ENCODE measurements at places on chromosomes 3 and 15.

DNA sequence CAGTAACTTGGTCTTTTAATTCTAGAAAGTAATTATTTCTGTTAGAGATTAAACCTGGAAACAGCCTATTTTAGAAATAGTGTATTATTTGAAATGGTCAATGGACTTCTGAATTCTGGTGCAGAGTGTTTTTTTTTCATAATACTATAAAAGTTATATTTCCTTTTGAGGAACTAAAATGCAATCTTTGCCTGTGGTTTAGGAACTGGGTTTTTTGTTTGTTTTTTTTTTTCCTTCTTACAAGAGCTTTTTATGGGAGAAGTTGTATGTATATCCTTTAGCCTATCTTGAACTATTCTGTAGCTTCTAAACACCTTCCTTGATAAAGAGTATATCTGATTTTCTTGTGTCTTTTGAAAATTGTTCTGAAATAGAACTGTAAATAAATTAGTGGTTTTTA lies 88.3 kb downstream of the ARIH1 start:
- DNase-seq: no peak

DNA sequence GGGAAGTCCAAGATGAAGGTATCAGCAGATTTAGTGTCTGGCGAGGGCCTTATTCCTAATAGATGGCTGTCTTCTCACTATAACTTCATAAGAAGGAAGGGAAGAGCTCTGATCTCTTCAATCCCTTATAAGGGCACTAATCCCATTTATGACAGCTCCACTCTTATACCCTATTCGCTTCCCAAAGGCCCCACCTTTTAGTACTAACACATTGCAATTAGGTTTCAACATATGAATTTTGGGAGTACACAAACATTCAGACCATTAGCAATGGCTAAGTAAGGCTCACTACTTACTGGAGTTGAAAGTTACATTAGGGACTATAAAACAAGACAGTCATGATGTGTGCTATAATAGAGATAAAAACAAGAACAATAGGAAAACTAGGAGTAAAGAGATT lies 118.9 kb downstream of the NECTIN3 start:
- DNase-seq: no peak

DNA sequence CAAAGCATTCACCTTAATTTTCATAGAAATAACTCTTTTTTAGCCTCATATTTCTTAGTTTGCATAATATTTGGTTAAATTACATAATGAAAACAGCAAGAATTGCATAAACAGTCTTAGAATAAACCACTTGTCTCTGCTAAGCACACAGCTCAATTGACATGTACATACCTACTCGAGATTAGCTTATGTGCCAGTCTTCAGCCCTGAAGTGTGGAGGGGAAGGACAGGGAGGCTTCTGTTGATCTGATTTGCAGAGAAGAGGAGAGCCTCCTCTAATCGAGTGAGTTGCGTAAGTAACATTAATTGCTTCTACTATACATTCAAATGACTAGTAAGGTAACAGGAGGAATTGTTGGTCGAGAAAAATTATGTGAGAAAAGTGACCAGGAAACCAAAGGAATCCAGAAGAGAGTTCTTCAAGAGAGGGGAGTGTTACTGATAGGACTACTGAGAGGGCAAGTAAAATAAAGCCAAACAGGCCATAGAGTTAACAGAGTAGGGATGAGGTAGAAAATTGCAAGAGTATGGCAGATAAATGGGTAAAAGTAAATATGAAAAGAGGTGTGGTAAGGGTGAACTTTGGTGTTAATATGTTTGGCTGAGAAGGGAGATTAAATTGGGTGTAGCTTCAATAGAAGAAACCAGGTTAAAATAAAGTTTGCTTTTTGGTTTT lies 7.1 kb upstream of the GOLIM4 start:
- no peak for DNase-seq

GRCh38 chr3:161265916-161266571 lies 44.9 kb downstream of the NMD3 start:
- DNase-seq: no peak

- no peak for DNase-seq
Measured at GRCh38 chr3:185732782-185733181, 92.1 kb downstream of the IGF2BP2 start.

GRCh38 chr3:129794311-129795185 lies 99.0 kb downstream of the TMCC1 start:
- no peak for DNase-seq

GRCh38 chr3:191340966-191341365 lies 10.6 kb upstream of the UTS2B start:
- DNase-seq: no peak

- no peak for DNase-seq
Measured at GRCh38 chr3:97901313-97902248, 70.7 kb downstream of the RIOX2 start.

- DNase-seq: no peak
Measured at GRCh38 chr3:42719002-42719401, 16.4 kb upstream of the HHATL start.

DNA sequence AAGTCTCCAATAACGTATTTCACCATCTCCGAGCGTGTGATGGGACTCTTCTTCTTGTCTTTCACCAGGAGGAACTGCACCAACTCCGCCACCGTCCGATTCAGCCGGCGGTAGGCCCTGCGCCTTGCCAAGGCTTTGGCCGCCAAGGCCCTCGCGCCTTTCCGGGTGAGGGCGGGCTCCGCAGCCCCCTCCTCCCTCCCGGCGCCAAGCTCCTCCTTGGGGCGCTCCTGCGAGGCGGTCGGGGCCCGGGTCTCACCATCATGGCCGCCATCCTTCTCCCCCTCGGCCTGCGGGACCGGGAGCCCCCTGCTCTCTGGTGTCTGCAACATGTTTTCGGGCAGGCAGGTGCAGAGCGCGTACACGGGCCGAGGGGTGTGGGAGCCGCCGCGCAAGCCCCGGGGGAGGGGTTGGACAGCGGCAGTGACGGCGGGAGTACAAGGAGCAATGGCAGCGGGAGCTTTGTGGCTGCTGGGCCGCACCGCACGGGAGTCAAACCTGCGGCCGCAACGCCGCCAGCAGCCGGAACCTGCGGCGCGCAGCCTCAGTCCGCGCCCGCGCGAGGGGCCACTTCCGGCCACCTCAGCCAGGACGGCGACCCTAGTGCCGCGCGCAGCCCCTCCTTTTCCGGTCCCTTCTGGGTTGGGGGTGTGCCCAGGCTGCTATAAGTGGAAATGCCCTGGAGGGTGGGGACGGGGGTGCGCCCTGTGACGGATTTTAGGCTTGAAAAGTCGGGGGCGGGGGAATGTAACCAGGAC lies at the start of gene MAGEF1:
Gene MAGEF1, minus strand, starts transcription at position 572 of the 755 bp plus-strand sequence. Its CDS starts 243 bp downstream, at position 329.
- peak; percentile 55 for DNase-seq

- DNase-seq: no peak
Measured at GRCh38 chr3:35492841-35493240, 146.5 kb upstream of the ARPP21 start.

DNA sequence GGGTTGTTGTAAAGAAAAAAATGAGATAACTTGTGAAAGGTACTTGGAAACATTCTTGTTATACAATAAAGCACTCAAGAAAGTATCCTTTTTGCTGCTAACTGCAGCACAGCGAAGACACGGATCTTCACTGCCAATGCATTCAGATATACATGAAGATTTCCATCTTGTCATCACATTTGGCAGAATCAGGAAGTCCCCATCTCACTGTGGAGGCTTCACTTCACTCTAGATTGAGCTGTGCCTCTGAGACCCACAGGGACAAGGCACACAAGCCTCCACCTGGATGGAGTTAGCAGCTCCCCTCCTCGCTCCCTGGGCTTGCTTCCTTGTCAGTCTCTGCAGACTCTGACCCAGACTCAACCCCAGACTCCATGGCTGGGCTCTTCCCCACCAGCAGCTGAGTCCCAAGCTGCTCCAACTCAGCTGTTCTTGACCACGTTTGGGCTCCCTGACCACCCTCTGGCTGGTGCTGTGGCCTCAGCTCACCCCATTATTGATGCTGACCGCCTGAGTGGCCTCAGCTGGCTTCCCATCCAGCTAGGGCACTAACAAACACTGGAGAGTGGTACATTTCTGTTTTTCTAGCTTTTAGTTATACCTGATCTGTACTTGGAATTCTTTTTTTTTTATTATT lies 45.4 kb upstream of the SMAD3 start:
- DNase-seq: no peak

GRCh38 chr15:101357333-101357732 lies 62.3 kb upstream of the SNRPA1 start:
- DNase-seq: no peak

DNA sequence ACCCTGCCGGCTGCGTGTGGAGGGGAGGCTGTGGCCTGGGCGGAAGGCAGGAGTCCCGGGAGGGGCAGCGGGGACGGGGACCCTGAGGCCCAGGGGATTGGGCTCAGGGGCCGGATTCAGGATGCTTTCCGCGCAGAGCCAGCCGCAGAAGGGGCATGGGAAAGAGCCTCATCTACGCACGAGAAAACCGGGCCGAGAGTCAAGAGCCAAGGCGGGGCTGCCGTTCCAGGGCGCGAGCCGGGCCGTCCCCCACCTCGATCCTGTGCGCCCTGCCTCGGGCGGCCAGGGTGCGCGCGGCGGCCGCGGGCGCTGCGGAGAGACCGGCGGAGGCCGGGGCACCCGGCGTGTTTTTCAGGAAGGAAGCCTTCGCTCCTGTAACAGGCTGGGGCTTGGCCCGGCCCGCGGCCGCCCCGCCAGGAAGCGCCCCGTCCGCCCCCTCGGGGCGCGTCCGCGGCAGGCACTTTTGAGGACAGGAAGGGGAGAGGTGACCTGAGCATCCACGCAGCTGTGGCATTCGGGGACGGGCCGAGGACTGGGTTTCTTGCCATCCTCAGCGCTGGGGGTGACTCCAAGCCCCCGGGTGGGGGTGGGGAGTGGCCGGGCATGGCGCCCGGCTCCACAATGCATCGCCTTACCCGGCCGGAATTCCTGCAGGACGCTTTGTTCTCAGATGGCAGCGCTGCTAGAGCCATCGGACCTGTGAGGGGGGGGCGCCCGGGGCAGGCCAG lies 62.3 kb upstream of the GATA2 start:
- DNase-seq: no peak

DNA sequence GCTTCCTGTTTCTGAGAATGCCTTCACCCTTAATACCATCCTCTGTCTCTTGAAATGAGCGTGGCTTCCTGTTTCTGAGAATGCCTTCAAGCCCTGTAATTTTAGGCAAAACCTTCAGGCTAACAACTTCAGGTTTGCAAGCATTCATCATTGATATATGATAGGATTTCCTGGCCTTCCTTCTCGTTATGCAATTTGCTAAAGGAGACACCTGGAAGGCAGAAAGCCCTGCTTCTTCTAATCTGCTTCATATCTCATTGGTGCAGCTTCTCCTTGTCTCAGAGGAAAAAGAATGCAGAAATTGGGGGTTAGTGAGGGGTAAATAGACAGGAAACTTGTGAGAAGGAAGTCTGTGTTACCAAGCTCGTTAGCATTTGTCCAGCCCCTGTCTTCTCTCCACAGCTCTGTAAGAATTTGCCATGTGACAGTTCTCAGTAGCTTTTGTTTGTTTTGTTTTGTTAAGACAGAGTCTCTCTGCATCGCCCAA lies 7.3 kb downstream of the ARL6IP5 start:
- peak; percentile 31 for DNase-seq

DNA sequence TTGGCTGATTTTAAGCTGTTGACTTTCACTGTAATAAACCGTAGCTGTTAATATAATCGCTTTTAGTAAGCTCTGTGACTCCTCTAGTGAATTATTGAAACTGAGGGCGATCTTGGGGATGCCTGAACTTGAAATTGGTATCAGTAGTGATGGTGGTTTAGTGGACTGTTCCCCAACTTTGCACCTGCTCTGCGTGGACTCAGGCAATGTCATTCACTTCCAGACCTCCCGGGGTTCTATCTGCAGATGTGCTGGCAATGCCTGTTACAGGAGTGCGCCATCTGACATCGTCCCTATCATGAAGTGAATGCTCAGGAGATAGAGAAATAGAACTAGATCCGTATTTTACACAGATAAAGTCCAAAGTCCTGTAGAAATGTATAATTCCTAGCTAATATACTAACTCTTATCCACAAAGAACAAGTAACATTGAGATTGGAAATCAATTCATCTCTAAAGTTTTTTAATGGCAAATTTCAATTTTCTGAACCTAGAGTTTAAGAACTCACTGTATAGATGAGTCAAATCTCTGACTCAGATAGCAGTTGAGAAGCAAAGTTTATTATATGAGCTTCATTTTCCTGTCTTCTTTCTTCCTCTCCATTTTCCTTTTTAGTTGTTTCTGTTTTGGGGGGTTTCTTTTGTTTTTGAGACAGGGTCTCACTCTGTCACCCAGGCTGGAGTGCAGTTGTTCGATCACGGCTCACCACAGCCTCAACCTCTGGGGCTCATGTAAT lies 51.8 kb downstream of the HEG1 start:
- DNase-seq: no peak

DNA sequence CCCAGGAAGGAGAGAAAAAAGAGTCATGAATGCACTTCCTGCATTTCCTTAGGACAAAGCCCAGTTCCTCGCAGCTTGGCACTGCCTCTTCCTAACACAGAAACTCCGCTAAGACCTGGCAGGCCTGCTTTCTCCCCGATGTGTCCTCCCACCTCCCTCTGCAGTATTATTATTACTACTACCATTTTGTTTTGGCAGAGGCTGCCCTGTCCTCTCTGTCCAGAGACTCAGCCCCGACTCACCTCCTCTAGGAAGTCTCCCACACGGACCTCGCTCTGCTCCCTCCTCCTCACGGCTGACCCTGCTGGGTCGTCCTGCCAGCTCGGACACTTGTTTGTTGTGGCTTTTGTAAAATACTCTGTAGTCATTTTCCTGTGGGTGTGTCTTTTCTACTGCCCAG lies 107.2 kb upstream of the HACD2 start:
- DNase-seq: no peak

GRCh38 chr3:59064276-59064675 lies 14.5 kb upstream of the CFAP20DC start:
- no peak for DNase-seq

DNA sequence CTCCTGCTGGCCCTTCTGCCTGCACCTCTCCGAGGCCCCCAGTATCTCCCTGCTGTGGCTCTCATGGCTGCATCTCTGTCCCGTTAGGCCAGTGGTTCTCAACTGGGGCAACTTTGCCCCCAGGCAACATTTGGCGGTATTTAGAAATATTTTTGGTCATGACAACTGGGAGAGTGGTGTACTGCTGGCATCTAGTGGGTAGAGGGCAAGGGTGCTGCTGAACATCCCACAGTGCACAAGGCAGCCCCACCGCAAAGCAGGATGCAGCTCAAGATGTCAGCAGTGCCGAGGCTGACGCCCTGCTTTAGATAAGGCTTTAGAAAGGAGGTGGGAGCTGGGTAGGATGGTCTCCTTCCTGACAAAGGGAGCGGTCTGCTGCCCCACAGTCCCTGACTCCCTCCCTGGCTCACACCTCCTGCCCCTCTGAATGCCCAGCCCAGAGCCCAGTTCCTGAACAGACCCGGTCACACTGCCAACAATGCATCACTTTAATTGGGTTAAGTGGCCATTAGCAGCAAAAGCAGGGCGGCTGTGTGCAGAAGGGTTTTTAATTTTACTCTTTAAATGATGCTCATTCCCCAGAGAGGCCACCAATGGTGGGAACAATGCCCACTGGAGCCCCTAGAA lies 68.8 kb upstream of the TMEM115 start:
- DNase-seq: no peak

GRCh38 chr3:196454935-196455334 lies 22.7 kb upstream of the UBXN7 start:
- no peak for DNase-seq

DNA sequence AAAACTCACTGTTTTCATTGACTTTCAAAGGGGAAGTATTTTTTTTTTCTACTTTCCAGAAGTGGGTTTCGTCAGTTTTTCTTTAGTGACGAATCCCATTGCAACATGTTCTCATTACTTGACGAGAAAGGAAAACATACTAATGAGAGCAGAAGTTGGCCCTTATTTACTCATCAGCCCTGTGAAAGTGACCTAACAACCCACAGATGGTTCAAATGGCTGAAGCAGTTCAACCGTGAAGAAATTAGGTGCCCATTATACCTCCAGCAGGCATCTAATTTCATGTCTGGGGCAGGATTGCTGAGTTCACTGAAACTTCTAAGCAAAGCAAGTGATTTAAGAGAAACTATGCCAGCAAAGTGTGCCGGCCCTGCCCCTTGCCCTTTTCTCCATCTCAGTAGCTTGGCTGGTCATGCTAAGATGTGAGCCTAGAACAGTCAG lies 9.0 kb downstream of the AQP9 start:
- DNase-seq: no peak

All from amygdala (tissue), 56 donors.